ENCODE measurements at places on chromosomes 1 and 21.

- DNase-seq, result no peak
These were observed 859 bp downstream of the NFASC start for GRCh38 chr1:204871405-204872037.

- DNase-seq, result no peak
These were observed 106.6 kb upstream of the TTC34 start for GRCh38 chr1:2908081-2908480.

- DNase-seq, result peak; percentile 11
These were observed 49.8 kb downstream of the PRDM2 start for GRCh38 chr1:13749543-13750341.

DNA sequence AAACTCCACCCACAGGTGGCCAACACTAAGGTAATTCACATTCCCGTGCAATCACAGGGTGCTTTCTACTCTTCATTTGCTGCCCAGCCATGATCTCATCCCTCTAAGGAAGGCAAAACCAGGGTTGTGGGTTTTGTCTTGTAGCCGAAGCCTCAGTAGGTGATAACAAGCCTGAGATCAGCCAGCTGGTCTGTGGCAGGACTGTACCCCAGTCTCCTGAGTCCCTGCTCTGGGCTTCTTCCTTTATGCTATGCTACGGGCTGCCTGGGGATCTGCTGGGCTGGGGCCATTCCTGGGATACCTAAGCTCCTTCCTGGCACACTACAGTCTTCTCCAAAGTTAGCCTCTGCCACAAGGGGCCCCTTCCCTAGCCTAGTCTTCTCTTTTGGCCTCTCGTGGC is 9.8 kb downstream of the PPFIA4 start:
- no peak for DNase-seq

GRCh38 chr1:163076981-163077761 is 8.0 kb downstream of the RGS4 start:
- peak; percentile 49 for DNase-seq

GRCh38 chr1:244353551-244354091 is 98.1 kb downstream of the ADSS2 start:
- DNase-seq, result no peak

DNA sequence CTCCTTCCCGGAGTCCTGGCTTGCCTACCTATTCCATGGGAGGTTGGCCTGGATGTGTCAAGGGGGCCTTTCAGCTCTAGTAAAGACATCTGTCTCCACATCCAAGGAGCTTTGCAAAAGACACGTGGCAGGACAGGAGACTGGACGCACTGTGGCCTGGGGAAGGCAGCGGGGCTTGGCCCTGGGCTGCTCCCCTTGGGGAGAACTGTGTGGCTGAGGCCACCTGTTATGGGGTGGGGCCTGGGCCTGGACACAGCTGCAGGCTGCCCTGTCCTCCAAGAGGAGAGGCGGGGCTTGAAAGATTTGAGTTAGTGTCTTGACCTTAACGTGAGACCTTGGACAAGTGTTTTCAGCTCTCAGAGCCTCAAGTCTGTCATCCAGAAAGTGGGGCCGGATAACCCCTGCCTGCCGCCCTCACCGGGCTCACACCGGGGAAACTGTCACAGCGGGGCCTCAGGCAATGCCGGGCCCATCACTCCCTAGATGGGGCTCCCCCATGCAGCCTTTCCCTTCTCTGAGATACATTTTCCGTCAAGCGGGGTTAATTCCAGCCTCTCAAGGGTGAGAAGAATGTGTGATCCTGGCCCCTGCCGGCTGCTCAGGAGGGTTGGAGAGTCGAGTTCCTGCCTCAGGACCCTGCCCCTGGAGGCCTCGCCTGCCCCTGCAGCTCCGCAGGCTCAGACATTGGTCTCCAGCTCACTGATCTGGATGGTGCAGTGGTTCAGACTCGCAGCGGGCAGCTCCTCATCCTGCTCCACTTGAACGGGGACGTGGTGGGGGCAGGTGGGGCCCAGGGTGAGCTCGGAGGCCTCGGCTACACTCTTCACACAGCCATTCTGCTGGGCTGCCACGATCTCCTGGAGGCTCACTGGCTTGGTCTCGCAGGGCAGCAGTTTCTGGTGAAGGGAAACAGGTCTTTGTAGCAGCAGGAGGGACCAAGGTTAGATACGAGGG is 25.6 kb downstream of the PODN start:
- DNase-seq, result no peak

DNA sequence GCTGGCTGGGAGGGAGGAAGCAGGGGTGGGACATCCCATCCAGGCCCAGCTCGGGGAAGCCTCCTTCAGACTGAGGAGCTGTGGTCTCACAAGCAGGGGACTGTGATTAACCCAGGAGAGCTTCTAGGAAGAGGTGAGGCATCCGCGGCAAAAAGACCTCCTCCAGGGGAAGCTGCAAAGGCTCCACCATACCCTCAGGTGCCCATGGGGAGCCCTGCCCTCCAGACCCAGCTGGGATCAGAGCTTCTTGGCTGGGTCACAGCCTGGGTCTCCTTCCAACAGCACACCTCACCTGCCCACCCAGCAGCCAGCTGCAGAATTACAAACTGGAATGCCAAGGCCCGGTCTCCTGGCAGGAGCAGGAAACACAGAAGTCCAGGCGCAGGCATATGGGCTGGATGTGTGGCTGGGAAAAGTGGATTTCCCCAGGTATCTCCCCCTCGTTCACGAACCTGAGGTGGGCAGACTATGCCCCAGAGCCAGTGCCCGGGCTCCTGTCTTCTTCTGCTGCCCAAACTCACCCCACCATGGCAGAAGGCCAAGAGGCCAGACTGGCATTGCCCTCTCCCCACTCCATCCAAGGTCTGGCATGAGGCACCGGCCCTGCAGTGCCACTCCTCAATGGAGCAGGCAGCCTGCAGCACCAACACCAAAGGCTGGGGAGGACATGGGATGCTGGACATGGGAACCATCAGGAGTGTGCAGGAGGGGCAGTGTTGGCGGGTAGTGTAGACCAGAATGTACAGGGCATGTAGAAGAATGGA is 15.4 kb upstream of the ARF1 start:
- no peak for DNase-seq

DNA sequence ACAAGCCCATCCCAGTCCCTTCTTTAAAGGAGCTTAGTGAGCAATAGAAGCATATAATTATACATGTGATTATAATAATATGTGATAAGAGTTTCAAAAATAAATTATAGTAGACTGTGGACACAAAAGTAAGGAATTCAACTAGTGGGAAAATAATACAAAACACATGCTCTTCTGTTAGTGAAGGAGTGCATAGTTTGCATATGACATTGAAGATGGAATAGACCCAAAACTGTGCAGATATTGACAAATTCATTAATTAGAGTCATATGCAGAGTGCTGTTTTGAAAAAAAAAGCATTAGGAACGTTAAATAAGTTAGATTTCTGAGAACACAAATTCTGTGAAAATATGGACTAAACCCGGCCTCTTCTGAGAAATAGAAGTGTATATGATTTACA is 278.8 kb downstream of the ASTN1 start:
- no peak for DNase-seq

- DNase-seq, result no peak
These were observed 134.2 kb upstream of the ZNF648 start for GRCh38 chr1:182195733-182196132.

DNA sequence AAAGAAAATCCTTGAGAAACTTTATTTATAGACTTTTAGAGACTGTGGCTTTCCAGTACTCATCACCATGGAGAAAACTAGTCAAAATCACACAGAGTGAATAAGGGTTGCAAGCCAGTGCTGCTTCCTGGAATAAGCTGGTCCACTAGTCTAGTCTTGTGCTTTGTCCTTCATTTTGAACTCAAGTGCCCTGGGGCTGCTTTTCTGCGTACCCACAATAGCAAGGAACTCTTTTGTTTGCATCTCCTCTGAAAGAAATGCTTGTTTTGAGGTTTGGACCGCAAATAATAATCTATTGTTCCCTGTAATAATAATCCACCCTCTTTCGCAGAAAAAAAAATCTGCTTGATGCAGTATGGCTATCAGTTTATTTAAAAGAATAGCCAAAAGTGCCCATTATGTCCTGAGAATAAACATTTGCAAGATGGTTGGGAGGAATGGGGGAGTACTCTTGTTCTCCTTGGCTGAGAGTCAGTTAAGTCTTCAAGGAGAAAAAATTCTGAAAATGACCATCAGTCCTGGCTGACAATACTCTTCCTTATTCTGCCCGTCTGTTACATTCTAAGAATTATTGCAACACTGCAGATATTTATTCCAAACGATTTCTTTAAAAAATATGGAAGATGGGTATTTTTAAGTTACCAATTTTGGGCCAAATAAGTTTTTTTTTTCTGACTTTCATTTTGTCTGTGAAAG is 41.9 kb downstream of the MPZL1 start:
- DNase-seq, result no peak

- no peak for DNase-seq
These were observed 3.6 kb upstream of the LCE5A start for GRCh38 chr1:152506899-152507498.

DNA sequence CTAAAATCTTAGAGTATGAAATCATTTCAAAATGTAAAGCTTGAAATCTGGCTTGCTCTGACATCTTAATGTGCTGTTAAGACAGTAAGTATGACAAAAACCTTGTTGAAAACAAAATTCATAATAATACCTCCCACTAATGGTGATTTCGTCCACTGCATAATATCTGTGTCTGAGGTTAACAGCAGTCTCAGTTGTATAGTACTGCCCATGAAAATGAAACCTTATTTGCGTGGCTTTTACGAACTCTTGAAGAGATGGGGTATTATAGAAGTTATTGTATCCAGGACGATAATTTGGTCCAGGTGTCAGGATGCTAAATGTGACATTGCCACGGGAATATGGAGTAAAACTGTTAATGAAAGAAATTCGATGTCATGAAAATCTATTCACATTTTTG is 99.9 kb downstream of the USH2A start:
- DNase-seq, result no peak

DNA sequence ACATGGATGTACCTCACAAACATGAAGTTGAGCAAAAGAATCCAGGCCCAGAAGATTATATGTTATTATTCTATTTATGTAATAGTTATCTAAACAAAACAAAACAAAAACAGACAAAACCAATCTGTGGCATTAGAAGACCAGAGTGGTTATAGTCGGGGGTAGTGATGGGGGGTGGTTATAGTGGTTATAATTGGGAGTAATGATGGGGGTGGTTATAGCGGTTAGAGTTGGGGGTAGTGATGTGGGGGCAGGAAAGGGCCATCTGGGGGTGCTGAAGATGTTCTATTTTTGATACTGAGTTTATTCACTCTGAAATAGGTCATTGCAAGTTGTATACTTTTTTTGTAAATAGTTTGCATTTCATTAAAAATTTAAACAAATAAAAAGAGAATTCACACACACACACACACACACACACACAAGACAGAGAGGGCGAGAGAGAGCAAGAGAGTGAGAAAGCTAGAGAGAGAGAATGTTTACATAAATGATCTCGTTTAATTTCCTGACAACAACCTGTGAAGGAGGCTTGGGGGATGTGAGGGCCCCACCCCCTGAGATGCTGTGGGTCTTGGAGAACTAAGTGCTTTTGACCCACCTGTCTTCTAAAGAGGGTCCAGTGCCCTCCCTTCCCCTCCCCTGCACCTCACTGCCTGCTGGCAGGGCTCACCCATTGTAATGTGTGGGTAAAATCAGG is 37.4 kb downstream of the RHOU start:
- no peak for DNase-seq

DNA sequence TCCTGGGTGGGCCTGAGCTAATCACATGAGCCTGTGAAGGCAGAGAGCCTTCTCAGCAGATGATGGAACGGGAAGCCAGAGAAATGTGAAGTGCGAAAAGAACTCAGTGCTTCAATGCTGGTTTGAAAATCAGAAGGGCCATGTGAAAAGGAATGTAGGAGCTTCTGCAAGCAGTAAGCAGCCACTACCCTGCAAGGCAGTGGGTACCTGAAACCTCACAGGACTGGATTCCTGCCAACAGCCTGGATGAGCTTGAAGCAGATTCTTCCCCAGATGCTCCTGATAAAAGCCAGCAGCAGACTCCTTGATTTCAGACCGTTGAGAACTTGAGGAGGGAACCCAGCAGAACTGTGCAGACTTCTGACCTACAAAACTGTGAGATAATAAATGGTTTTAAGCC is 158.6 kb downstream of the SYT2 start:
- peak; percentile 50 for DNase-seq

DNA sequence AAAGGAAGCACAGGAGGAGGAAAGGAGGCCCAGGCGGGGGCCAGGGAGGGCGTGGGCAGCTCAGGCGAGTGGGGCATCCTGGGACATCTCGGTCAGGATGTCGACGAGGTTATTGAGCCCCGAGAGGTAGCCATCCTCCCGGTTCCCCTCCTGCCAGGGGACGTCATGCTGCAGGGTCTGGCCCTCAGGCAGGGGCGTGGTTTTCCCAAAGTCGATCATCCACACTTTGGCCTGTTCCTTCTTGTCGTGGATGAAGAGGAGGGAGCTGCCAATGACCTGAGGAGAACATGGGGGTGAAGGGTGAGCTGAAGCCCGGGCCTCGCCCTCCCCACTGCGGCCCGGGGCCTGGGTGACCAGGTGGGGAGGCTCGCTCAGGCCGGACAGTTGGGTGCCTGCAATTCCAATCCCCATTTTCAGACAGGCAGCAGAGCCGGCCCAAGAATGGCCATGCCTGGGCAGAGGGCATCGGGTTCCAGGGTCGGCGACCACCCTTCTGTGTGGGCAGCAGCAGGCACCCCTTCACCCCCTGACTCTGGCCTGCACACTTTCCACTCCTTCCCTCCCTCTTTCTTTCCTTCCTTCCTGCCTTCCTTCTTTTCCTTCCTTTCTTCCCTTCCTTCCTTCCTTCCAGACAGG is 86.2 kb downstream of the STUM start:
- DNase-seq, result no peak

DNA sequence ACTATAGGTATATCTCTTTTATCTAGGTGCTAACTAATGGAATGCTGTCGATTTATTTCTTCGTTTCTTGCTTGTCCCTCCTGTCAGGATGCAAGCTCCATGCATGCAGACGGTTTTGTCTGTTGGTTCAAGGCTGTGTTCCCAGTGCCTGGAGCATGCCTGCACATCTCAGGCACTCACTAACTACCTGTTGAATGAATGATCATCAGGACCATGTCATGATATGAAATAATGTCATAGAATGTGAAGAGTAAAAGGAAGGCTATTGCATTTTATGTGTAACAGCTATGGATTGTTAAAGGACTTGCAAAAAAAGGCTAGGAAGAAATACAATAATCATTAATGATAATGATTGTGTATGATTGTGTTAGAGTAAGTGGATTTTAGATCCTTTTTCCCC is 4.2 kb downstream of the GPR25 start:
- no peak for DNase-seq

DNA sequence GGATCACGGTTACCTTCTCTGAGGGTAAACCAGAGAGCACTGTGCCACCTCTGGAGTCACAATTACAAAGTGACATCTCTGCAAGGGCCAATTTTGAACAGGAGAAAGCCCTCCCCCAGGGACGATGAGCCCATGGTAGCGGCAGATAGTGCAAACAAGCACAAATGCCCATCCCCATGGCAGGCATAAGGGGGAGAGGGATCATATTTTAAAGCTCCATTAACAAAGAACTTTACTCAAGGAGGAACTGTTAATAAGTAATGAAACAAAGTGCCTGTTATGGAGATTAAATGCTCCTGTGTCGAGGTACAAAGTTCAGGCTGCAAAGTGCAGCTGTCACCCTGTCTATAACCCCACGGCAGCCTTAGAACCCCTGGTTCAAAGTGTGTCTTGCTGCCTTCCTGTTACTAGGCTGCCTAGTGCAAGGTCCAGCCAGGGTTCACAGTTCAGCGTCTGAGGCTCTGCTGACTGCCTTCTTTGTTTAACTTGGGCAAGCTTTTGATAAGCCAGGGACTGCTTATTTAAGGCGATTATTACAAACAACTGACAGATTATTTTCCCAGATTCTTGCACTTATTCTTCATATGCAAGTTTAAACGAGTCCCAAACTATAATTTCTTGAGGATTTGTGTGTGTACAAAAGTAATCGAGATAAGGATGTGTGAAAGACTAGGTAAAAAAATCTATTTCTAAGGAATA is 75.7 kb upstream of the NRIP1 start:
- no peak for DNase-seq

- peak; percentile 56 for DNase-seq
These were observed 28.3 kb upstream of the PEF1 start for GRCh38 chr1:31672986-31673385.

All from SK-N-DZ (cell line).